SK-N-SH treated with all-trans-retinoic acid at 6 μM for 48 hours (cell line): ENCODE measurements at places on chromosomes 2 and 18.

DNA sequence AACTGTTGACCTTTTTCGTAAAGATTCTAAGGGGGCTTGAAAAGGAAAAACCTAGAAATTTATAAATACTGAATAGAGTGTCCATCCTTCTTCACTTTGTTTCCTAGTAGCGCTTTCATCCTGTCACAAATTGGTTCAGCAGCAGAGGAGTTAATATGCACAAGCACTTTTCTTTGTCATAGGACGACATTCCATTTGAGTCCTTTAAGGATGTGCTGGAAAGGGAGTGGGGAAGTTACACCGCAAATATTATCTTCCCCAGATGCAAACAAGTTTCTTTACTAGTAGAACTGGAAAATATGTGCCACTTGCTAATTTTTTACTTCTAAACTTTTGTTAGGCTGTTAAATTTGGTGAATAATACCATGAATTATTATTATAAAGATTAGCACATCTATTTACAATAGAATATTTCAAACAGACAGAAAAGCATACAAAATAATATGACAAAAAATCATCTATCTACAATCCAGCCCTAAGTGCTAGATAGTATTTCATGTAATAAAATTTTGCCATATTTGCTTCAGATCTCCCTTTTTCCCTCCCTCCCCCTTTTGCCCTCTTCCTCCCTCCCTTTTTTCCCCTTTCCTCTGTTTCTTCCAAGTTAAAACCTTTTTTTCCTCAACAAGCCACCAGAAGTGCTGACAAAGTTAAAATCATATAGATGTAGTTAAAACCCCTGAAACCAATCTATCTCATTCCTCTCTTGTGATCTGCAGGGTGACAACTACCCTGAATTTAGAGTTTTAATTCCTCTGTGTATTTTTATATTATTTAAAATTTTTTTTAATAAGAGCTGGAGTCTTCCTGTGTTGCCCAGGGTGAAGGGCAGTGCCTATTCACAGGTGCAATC, 50.5 kb upstream of the MAP4K3 start:
- no peak for ATAC-seq

DNA sequence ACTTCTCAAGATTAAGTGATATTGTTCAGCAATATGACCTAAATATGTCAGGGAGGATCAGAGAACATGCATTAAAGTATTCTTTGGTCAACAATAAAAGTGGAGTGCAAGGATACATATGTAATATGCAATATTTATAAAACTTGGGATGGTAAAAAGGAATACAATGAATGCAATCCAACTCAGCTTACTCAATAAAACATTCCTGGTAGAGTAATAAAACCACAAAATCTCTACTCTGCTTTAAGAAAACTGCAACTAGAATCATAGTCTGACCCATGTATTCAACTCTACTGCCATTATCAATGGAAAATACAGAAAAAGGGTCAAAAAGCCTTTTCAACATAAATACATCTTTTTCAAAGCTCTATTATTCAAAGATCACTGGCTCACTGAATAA, 11.6 kb downstream of the IRS1 start:
- no peak for ATAC-seq

GRCh38 chr2:126029316-126029715, 626.6 kb upstream of the GYPC start:
- ATAC-seq: no peak

DNA sequence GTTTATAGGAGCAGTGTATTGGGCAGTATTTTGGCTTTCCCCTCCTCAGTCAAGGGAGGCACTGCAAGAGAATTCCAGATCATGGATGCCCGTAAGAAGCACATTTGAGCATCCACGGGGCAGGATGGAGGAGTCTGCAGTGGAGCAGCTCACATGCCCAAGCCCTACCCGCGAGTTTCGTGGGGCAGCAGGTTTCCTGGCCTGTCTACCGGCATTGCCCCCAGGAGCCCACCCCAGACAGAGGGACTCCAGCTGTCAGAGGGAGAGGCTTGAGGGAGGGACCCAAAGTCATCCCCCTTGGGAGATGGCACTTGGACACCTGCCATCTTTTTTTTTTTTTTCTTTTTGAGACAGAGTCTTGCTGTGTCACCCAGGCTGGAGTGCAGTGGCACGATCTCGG, 31.3 kb downstream of the TMEM177 start:
- ATAC-seq: no peak

- ATAC-seq: no peak
Observed at GRCh38 chr2:113127646-113128570, 510 bp downstream of the IL1RN start.

DNA sequence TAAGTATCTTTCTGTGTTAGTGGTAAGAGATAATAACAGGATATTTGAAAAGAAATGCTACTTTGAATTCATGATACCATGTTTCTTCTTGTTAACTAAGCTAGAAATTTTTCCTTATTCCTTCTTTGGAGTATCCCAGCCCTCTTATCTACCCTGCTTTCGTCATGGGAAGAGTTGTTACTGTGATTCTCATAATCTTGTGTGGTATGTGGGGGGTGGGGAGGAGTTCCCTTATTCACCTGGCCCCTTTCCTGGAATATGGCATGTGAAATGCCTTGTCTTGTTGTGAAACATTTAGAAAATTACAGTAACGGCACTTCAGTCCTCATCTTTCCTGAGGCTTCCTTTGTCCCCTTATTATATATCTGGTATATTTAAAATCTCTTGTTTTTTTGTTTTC, 129.9 kb downstream of the NCOA1 start:
- ATAC-seq: no peak

GRCh38 chr2:217887841-217888701, 114.7 kb downstream of the TNS1 start:
- ATAC-seq: peak; percentile 73

GRCh38 chr2:2877427-2877826, 500.2 kb downstream of the EIPR1 start:
- ATAC-seq: no peak

- no peak for ATAC-seq
Observed at GRCh38 chr2:239544918-239545465, 144.2 kb upstream of the HDAC4 start.

DNA sequence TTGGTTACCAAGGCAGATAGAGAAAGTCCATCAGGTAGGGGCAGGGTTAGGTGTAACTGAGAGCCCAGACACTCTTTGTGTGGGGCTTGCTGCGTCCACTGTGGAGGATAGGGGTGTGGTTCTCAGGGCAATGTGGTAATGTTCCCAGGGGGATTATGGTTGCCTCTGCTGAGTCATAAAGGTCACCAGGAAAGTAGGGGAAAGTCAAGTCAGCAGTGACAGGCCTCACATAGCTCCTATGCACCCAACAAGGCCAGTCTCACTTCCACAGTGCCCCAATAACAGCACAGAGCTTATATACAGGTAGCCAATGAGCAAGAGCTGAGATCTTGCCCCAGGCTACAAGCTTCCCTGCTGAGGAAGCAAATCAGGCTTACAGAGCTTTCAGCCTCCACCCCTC, 1438.0 kb upstream of the ZEB2 start:
- no peak for ATAC-seq

DNA sequence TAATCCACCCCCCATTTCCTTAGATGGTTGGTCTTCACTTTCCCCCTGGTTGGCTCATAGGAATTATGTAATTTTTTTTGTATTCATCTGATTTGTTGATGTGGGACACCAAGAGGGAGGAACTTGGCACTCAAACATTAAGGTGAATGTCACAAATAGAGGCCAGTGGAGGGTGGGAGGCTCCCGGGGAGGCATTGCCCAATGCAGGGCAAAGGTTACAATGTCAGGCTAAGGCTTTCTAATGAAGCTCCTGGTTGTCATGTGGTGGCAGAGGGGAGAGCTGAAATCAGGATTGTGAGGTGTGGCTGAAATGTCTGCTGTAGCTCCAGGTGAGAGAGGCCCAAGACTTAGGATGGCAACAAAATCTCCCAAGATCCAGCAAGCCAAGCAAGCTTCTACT, 42.7 kb downstream of the MPHOSPH10 start:
- no peak for ATAC-seq

- ATAC-seq: no peak
Observed at GRCh38 chr2:207465894-207466293, 63.9 kb upstream of the CREB1 start.

DNA sequence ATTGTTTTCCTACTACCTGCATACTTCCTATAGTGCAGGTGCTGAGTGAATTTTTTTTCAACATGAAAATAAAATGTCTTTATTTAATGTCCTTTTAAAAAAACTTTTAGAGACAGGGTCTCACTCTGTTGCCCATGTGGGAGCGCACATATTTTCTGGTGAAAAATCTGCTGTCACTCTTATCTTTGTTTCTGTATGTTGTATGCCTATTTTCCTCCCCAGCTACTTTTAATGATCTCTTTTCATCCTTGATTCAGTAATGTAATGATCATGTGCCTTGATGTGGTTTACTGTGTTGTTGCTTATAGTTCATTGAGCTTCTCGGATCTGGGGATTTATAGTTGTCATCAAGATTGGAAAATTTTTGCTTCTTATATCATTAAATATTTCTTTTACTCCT, 117.3 kb downstream of the ARL6IP6 start:
- ATAC-seq: no peak

GRCh38 chr2:143469323-143469722, 340.1 kb downstream of the ARHGAP15 start:
- no peak for ATAC-seq

DNA sequence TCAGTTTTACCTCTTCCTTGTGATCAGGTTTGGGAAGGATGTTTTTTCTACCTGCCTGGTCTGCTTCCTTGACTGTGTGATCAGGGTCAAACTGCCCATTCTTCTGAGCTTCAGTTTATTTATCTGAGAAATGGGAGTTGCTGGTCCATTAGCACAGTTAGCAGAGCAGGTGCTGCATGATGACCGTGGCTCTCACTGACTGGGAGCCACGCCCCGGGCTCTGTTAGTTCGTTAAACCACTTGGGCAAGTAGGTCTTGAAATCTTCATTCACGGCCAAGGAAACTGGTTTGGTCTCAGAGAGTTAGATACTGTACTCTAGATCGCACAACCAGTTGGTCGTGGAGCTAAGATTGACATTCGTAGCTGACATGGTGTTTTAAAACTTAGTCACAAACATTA, 41.7 kb downstream of the INPP5D start:
- no peak for ATAC-seq

- ATAC-seq: no peak
Observed at GRCh38 chr2:74131901-74132300, 15.8 kb downstream of the BOLA3 start.

- ATAC-seq: no peak
Observed at GRCh38 chr2:8597559-8598225, 84.2 kb upstream of the ID2 start.
